Trophoblast cell (in vitro differentiated cells and primary cell): ENCODE measurements at places on chromosomes 4 and X.
A peak's percentile ranks its signal among the peaks of the same experiment; 100 is the strongest.

- no peak overlapping the region for H3K4me3 ChIP-seq
- H3K27me3 ChIP-seq, result no peaks in the 10 kb centered on the region
- no peak overlapping the region for H3K27ac ChIP-seq
- H3K4me1 ChIP-seq, result no peaks in the 10 kb centered on the region
- peak; percentile 4 for DNase-seq
Measured at GRCh38 chrX:73289039-73289438, 74.4 kb upstream of the NAP1L2 start.

DNA sequence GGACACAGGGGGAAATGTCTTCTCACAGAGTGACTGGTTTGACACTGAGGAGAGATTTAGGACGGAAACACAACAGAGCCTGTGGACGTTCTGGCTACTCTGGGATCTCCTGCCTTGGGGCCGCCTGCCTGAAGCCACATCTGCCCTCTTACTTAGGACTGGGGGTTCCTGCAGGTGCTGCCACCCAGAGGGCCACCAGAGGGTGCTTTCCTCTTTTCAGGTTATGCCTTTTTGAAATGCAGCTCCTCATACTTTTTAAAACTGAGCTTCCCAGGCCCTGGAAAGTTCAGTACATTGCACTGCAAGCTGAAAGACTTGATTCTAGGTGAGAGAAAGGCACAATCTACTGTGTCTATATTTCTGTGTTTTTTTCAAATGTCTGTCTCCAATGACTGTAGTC lies 92.2 kb upstream of the PGRMC2 start:
- peaks cover 3% of the 10 kb centered on the region for H3K36me3 ChIP-seq
- H3K27me3 ChIP-seq, result no peaks in the 10 kb centered on the region
- H3K4me1 ChIP-seq, result peaks cover 2% of the 10 kb centered on the region
- DNase-seq, result no peak
- H3K27ac ChIP-seq, result no peak overlapping the region

DNA sequence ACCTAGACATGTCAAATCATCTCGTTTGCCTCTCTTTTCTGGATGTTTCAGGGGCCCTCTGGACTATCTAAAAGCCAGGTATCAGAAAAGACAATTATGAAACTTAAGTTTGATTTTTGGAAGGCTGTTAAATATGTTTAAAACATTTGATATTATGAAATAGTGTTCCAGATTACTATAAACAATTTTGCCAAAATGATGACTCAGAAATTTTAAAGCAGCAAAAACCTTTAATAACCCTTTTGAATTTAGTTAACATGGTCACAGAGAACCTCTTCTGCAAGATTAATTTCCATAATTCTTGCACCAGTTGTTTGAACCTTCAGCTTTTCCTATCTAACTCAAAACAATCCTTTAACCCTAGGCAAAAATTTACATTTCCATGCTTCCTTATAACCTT lies 18.8 kb upstream of the FAM47E start:
- H3K27ac ChIP-seq, result no peak overlapping the region
- no peaks in the 10 kb centered on the region for H3K4me1 ChIP-seq
- H3K4me3 ChIP-seq, result no peak overlapping the region
- H3K36me3 ChIP-seq, result peaks cover 8% of the 10 kb centered on the region
- DNase-seq, result no peak
- no peaks in the 10 kb centered on the region for H3K27me3 ChIP-seq

DNA sequence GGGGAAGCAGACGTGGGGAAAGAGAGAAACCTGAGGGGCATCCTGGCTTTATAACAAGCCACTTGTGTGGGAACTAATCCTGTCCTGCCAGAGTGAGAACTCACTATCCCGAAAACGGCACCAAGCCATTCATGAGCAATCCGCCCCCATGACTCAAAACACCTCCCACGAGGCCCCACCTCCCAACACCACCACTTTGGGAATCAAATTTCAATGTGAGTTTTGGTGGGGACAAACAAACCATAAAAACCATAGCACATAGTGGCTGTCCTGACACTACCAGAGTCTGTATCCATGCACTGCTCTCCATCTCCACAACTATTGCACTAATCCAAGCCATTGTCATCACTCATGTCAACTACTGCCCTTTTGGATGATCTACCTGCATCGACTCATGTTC lies 28.5 kb upstream of the SEPTIN6 start:
- no peaks in the 10 kb centered on the region for H3K4me1 ChIP-seq
- H3K4me3 ChIP-seq, result no peak overlapping the region
- H3K27me3 ChIP-seq, result no peaks in the 10 kb centered on the region
- no peak for DNase-seq
- no peaks in the 10 kb centered on the region for H3K36me3 ChIP-seq

- H3K4me3 ChIP-seq, result no peak overlapping the region
- no peaks in the 10 kb centered on the region for H3K36me3 ChIP-seq
- no peaks in the 10 kb centered on the region for H3K4me1 ChIP-seq
- no peak overlapping the region for H3K27ac ChIP-seq
- H3K27me3 ChIP-seq, result no peaks in the 10 kb centered on the region
Measured at GRCh38 chr4:67161311-67161710, 384.0 kb downstream of the CENPC start.

DNA sequence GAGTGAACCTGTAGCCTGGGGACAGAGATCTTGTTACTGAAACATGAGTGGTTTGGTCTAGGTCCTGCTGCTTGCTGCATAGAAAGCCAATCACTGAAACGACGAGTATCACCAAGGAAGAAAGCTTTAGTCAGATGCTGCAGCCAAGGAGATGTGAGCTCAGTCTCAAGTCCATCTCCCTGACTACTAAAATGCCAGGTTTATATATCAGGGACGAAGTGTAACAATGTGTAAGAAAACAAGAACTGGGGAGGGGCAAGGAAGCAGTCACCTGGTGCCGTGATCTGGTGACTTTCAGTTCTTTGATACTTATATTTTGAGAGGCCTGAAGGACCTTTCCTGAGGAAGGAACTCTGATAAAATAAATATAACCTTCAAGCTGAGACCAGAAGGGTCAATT lies 19.6 kb upstream of the ABRAXAS1 start:
- H3K36me3 ChIP-seq, result no peaks in the 10 kb centered on the region
- H3K27me3 ChIP-seq, result no peaks in the 10 kb centered on the region
- H3K4me3 ChIP-seq, result no peak overlapping the region
- peaks cover 2% of the 10 kb centered on the region for H3K4me1 ChIP-seq
- no peak overlapping the region for H3K27ac ChIP-seq

DNA sequence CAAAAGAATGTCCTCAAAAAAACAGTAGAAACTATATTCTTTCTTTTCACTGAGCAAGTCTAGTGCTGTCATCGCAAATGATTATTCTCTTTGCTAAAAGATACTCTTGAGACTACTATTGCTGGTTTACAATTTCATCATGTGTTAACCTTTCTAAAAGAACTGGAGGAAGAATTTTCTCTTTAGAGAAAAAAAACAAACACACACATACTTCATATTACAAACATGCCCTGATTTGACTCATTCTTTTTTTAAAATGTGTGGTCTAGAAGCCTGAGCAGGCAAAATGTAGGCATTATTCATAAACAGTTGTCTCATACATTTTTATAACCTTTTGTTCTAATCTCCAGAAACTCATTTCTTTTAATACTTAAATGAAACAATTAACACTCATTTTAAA lies 60.6 kb upstream of the FAT4 start:
- no peaks in the 10 kb centered on the region for H3K27me3 ChIP-seq
- no peak overlapping the region for H3K27ac ChIP-seq
- peak; percentile 19 for DNase-seq
- H3K4me3 ChIP-seq, result no peak overlapping the region
- no peaks in the 10 kb centered on the region for H3K36me3 ChIP-seq
- H3K4me1 ChIP-seq, result no peaks in the 10 kb centered on the region

DNA sequence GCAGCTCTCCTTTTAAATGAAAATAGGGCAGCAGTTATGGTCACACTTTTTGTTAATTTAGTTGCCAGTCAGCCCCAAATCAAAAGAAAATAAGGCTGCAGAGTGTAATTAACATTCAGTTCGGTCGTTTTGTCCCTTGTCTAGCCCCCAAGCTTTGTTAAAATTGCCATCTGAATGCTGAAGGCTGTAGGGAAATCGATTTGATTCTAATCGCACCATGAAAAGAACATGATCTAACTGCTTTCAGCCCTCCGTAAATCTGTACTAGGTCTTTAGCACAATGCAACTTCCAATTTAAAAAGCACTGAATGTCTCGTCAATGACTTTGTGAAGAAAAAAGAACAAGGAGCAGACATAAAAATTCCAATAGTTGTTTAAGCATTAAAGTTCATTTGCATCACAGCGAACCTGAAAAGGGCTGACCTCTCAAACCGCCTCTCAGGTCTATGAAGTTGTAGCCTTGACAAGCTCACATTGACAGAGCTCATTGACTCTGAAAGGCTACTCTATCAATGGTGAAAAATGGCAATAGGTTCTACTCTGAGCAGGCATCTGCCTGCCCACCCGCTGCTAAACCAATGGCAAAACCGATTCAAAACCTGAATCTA lies 48.9 kb downstream of the CHIC2 start:
- H3K27ac ChIP-seq, result no peak overlapping the region
- no peaks in the 10 kb centered on the region for H3K4me1 ChIP-seq
- no peaks in the 10 kb centered on the region for H3K27me3 ChIP-seq
- H3K36me3 ChIP-seq, result no peaks in the 10 kb centered on the region

DNA sequence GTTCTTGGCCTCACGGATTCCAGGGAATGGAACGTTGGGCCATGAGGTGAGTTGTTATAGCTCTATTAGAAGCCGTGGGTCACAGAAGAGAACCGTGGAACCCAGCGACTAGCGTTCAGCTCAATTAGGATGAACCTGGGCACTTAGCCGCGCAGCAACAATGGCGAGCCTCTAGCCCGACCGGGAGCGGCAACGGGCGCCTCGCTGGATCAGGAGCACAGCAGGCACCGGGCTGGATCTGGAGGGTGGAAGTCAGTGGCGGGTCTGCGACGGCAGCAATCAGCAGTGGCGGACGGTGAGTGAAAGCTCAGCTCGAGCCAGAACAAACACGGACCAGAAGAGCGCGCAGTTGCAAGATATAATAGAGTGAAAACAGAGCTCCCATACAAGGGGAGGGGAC lies 34.2 kb downstream of the AGA start:
- no peaks in the 10 kb centered on the region for H3K4me1 ChIP-seq
- H3K36me3 ChIP-seq, result no peaks in the 10 kb centered on the region
- DNase-seq, result peak; percentile 29
- H3K27me3 ChIP-seq, result no peaks in the 10 kb centered on the region
- H3K4me3 ChIP-seq, result no peak overlapping the region

GRCh38 chr4:1360423-1361283 lies 13.6 kb downstream of the UVSSA start:
- no peaks in the 10 kb centered on the region for H3K4me1 ChIP-seq
- DNase-seq, result no peak
- peaks cover 38% of the 10 kb centered on the region for H3K36me3 ChIP-seq
- H3K4me3 ChIP-seq, result no peak overlapping the region
- H3K27ac ChIP-seq, result no peak overlapping the region
- no peaks in the 10 kb centered on the region for H3K27me3 ChIP-seq

GRCh38 chr4:124426279-124426678 lies 286.3 kb downstream of the ANKRD50 start:
- H3K36me3 ChIP-seq, result no peaks in the 10 kb centered on the region
- no peak for DNase-seq
- no peak overlapping the region for H3K27ac ChIP-seq
- H3K27me3 ChIP-seq, result no peaks in the 10 kb centered on the region

- no peak overlapping the region for H3K4me3 ChIP-seq
- peaks cover 4% of the 10 kb centered on the region for H3K4me1 ChIP-seq
- no peaks in the 10 kb centered on the region for H3K27me3 ChIP-seq
- DNase-seq, result no peak
Measured at GRCh38 chr4:128558896-128559679, 250.4 kb upstream of the JADE1 start.

GRCh38 chr4:127203562-127204200 lies 429.1 kb upstream of the INTU start:
- no peak for DNase-seq
- H3K36me3 ChIP-seq, result no peaks in the 10 kb centered on the region

GRCh38 chr4:36078319-36078718 lies 166.0 kb downstream of the ARAP2 start:
- no peak overlapping the region for H3K27ac ChIP-seq
- no peak for DNase-seq
- H3K36me3 ChIP-seq, result no peaks in the 10 kb centered on the region
- no peaks in the 10 kb centered on the region for H3K27me3 ChIP-seq

GRCh38 chr4:112315446-112315845 lies 18.3 kb downstream of the ALPK1 start:
- no peak overlapping the region for H3K27ac ChIP-seq
- H3K27me3 ChIP-seq, result no peaks in the 10 kb centered on the region
- H3K36me3 ChIP-seq, result no peaks in the 10 kb centered on the region
- no peaks in the 10 kb centered on the region for H3K4me1 ChIP-seq
- no peak overlapping the region for H3K4me3 ChIP-seq

- DNase-seq, result peak; percentile 8
- H3K36me3 ChIP-seq, result no peaks in the 10 kb centered on the region
- H3K27me3 ChIP-seq, result no peaks in the 10 kb centered on the region
- H3K27ac ChIP-seq, result no peak overlapping the region
- H3K4me3 ChIP-seq, result no peak overlapping the region
- H3K4me1 ChIP-seq, result no peaks in the 10 kb centered on the region
Measured at GRCh38 chr4:185881430-185881829, 69.4 kb upstream of the SORBS2 start.

DNA sequence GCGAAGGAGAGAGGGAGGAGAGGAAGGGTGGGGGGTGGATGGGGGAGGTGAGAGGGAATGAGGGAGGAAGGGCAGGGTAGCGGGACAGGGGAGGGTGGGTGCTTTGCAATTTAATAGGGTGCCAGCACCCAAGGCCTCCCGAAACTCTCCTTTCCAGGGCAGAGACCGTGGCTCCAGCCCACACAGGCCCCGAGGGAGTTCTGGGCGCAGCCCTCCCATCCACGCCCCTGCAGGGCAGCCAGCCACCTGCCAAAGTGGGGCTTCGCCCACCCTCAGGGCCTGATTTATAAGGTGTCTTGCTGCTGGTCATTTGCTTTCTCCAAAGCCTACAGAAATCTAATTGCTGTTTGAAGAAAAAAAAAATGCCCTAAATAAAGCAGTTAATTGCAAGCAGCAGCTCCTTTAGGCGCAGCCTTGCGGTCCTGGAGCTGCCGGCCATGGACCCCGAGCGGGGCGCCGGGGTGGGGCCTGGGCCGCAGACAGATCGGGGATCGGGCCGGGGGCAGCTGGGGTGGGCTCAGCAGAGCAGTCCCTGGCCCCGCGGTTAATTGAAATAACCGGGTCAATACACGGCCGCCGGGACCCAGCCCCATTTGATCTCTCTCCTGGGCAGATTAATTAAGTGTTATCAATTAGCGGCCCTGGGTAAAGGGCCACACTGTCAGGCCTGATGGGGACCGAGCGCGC lies 106.0 kb upstream of the NKX1-1 start:
- H3K4me3 ChIP-seq, result no peak overlapping the region
- H3K27me3 ChIP-seq, result no peaks in the 10 kb centered on the region
- H3K4me1 ChIP-seq, result peaks cover 2% of the 10 kb centered on the region

DNA sequence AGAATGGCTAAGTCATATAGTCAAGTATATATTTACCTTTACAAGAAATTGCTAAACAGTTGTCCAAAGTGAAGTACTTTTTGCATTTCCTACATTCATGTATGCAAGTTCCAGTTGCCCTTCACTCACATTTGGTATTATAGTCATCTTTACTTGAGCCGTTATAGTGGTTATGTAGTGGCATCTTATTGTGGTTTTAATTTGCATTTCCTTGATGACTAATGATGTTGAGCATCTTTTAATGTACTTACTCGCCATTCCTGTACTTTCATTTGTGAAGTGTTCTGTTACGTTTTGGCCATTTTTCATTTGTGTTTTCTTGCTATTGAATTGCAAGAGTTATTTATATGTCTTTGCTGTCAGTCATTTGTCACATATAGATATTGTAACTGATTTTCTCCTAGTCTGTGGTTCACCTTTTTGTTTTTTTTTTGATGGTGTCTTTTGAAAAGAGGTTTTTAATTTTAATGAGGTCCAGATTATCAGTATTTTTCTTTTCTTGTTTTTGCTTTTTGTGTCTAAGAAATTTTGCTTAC lies 27.6 kb downstream of the ARFIP1 start:
- no peak overlapping the region for H3K27ac ChIP-seq
- no peak for DNase-seq
- peaks cover 1% of the 10 kb centered on the region for H3K36me3 ChIP-seq
- H3K27me3 ChIP-seq, result no peaks in the 10 kb centered on the region
- no peaks in the 10 kb centered on the region for H3K4me1 ChIP-seq
